Amniotic stem cell (primary cell): ENCODE measurements at places on chromosomes 3 and 15.

DNA sequence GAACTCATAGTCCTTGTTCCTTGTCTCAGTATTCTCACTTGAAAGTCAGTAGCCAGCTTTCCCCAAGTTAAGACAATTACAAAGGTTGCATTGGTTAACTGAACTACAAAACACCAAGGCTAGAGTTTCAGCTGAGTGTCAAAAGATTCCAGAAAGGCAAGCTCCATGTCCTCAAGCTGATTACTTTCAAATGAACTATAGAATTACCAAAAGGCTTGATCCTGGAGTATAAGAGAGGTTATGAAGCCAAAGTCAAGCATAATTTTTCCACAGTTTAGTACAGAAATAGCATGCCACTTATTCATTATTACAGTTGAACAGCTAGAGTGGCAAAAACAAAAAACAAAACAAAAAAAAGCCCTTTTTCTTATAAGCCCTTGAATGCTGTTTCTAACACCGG is 51.9 kb downstream of the ZBTB20 start:
- DNase-seq: no peak

- DNase-seq: no peak
Measured at GRCh38 chr3:195365371-195365770, 77.4 kb downstream of the ACAP2 start.

DNA sequence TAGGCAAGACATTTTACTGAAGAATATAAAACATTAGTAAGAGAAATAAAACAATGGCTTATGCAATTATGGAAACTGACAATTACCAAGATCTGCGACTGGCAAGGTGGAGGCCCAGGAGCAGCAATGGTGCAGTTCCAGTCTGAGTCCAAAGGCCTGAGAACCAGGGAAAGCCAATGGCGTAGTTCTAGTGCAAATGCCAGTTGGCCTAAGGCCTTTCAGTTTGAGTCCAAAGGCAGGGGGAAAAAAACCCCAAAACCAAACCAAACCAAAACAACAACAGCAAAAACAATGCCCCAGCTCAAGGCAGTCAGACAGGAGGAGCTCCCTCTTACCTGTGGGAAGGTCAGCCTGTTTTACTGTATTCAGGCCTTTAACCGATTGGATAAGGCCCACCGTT is 72.6 kb downstream of the ST6GAL1 start:
- no peak for DNase-seq

DNA sequence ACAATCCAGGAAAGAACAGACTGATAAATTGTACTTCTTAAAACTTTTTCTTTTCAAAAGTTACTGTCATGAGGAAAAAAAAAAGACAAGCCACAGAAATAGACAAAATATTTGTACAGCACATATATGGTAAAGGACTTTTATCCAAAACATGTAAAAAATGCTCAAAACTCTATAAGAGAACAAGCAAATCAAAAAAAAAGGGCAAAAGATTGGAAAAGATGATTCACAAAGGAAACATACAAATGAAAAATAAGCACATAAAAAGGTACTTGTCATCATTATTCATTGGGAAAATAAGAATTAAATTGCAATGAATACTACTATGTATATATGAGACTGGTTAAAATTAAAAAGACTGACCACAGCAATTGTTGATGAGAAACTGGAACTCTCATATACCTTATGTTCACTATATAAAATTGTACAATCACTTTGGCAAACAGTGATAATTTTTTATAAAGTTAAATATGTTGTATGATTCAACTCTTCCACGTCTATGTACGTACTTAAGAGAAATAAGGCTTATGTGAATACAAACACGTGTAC is 39.7 kb downstream of the DIPK2A start:
- peak; percentile 7 for DNase-seq

DNA sequence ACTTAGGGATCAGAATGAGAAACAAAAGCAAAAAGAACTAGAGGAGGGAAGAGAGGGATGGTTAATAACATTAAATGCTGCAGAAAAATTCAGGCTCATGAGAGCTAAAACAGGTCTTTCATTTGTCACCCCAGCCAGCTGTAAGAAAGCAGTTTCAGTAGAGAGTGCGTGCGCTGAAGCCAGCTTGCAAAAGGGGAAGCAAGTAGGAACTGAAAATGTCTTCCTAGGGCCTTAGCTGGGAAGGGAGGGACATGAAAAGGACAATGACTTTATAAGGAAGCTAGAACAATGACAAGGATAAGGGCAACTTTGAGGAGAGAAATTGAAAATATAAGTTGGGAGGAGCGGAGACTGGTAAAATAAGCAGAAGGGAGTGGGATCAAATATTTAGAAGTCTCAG is 3.1 kb downstream of the CIAO2A start:
- no peak for DNase-seq

DNA sequence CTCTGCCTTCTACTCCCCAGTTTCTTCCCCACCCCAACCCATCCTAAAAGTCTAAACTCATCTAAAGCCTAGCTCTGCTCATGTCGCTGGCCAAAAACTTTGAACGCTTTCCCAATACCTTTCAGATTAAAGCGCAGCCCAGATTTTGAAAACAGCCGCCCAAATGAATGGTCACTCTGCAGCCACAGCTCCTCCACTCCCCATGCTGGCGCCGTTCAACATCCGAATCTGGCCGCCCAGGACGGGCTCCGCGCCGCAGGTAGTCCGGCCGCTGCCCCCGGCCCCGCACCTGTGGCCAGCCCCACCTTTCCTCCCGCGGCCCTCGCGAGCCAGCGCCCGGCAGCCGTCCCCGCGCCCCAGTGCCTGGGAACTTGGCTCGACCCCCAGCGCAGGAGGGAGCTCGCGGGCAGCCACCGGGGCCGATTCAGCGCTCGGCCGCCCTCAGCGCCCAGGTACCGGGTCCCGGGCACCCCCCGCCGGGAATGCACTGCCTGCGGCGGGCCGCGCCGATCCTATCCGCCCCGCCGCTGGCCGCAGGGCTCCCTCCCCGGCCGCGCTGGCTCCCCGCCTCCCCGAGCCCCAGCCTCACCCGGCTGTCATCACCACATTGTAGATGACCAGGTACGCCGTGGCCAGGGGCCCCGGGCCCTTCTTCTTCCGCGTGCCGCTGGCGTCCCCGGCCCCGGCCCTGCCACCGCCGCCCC is 417 bp downstream of the HACD2 start:
- DNase-seq: peak; percentile 3

DNA sequence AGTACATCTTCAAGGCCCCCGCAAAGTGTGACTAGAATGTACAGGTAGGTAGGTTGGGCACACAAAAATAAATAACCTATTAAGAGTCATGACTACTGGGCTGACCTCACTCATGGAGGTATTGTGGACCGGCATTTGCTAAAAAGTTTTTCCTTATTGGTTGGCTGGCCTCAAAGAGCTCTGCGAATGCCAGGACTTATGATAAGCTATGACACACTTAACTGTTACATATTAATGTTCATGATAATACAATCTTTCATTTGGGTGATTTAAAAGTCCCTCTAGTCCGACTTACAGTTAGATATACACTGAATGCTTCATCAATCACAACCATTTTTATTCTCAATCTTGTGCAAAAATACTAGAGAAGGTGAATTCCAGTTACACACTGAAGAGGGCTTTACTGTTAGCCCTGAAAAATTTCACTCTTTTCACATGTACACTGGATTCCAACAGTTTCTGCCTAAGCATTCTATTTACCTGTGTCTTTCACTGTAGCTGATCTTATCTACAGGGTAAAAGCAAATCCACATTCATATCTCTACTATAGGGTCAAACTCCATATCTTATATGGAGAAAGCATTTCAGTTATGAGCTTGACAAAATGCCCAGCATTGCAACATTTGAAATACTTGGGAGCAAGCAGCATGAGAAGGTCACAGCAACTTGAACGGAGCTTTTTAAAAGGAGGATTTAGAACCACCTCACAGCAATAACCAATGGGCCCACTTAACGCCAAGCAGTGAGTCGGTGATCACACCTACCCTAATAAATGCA is 329.1 kb downstream of the FOXP1 start:
- no peak for DNase-seq

- DNase-seq: peak; percentile 71
Measured at GRCh38 chr15:31079519-31079918, 22.0 kb downstream of the TRPM1 start.

DNA sequence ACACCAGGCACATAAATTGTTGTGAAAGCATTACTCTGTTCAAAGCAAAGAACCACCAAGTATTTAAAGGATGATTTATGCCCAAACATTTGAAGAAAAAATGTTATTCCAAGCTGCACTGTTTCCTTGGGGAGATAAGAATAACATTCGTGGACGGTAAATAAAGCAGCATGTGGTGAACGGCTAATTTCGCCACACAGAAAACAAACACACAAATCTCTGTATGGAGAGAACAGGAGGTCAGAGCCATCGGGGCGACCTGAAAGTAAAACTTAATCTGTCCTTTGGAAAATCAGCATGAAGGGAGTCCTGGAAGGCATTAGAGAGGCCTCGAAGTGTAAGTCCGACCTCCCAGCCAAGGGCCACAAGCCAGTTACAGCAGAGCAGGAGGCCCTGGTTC is 27.1 kb upstream of the GABRG3 start:
- no peak for DNase-seq

DNA sequence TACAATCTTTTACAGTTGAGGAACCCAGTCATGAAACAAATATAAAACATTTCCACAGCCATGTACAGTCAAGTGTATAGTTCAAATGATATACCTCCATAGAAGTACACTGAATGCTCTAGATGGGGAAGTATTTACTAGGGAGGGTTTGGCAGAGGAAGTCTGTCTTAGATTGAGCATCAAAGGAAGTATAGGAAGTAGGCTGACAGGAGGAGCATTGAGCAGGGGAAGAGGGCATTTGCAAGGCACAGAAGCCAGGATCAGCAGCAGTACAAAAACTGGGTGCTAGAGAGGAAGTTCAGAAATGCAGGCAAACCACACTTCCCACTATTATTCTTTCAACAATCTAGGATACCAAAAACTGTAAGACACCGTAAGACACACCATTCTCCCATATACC is 122.6 kb downstream of the ANO10 start:
- DNase-seq: no peak

DNA sequence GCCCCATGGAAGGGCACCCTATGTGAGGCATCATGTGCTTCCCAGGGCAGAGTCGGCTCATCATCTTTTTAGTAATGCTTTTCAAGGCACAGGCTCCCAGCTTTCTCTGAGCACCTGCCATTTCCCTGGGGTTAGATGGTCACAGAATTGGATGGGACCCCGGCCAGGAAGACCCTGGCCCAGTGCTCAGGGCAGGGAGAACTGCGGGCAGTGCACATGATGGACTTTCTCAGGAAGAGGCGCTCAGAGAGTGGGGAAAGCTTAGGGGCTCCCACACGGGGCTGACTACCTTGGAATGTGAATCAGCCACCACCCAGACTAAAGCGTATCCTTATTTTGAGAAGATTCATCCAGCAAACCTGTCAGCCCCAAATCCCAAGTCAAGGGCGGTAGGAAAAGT is 16.5 kb upstream of the SKOR1 start:
- no peak for DNase-seq

GRCh38 chr3:150265305-150265704 is 142.8 kb upstream of the TSC22D2 start:
- no peak for DNase-seq

- DNase-seq: no peak
Measured at GRCh38 chr15:51077221-51078153, 17.2 kb downstream of the TNFAIP8L3 start.

DNA sequence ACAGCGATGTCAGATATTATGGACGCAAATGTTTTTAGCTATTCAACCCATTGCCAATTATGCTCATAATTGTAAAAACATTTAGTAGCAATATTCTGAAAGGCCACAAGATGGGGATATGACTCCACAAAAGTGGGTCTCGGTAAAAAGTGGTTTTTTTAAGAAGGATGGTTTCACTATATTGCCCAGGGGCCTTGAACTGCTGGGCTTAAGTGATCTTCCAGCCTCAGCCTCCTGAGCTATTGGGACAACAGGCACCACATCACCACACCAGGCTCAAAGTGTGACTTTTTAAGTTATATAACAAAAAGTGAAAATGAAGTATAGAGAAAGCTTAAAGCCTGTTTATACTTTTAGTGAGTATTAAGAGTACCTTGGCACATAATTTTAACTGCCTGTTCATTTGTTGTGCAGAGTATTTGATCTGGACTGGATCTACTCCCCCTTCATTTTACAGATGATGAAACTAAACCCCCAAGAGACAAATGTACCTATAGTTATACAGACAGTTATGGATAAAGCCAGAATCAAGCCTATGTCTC is 9.4 kb downstream of the NAA50 start:
- peak; percentile 18 for DNase-seq

- no peak for DNase-seq
Measured at GRCh38 chr3:129276385-129276784, 2.3 kb upstream of the HMCES start.

DNA sequence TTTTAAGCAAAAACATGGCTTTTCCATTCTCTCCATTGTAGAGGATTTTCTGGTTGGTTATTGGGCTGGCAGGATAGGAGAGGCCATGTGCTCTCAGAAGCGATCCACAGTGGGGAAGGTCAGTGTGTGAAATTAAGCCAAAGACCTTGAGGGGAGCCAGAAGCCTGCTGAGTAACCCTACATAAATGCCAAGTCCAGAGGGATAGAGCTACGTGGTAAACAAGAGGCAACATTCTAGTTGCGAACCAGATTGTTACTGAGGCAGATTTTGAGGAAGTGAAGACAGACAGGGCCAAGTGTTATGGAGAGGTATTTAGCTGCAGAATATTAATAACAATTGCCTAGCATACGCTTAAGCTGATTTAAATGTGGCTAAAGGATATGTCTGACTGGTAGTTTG is 592.8 kb upstream of the GBE1 start:
- DNase-seq: no peak

DNA sequence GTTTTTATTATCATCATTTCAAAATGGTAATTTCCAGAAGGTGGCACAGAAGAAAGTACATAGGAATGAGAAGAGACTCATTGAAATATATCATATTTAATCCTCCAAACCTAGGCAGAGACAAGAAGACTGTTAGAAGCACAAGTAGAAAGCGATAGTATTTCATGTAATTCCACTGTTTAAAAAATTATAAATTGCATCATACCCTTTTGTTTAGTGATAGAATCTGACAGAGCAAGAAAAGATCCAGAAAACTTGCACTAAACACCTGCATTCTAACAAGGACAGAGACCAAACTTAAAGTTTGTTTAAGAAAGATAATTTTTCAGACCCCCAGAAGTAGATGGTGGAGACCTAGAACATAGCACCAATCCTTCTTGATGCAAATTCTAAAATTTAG is 56.9 kb upstream of the CD96 start:
- DNase-seq: no peak

DNA sequence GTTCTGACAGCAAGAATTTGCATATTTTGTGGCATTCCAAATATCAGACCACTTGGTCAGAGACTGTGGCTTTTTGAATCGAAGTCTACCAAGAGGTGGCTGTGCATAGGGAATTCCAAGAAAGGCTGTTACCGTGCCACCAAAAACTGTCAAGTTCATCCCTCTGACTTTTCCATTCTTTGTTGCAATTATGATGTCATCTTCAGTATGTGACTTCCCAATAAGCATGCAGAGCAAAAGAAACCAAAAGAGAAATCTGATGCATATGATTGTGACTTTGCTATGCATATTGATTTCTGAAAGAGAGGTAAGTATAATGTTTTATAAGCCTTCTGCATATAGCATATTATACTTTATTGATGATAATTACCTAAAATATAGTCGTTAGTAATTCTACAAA is 6.5 kb downstream of the BCHE start:
- DNase-seq: no peak
